ENCODE measurements at places on chromosomes 7 and 10.

GRCh38 chr7:45443263-45443662 is 130.9 kb upstream of the ADCY1 start:
- DNase-seq, result no peak

DNA sequence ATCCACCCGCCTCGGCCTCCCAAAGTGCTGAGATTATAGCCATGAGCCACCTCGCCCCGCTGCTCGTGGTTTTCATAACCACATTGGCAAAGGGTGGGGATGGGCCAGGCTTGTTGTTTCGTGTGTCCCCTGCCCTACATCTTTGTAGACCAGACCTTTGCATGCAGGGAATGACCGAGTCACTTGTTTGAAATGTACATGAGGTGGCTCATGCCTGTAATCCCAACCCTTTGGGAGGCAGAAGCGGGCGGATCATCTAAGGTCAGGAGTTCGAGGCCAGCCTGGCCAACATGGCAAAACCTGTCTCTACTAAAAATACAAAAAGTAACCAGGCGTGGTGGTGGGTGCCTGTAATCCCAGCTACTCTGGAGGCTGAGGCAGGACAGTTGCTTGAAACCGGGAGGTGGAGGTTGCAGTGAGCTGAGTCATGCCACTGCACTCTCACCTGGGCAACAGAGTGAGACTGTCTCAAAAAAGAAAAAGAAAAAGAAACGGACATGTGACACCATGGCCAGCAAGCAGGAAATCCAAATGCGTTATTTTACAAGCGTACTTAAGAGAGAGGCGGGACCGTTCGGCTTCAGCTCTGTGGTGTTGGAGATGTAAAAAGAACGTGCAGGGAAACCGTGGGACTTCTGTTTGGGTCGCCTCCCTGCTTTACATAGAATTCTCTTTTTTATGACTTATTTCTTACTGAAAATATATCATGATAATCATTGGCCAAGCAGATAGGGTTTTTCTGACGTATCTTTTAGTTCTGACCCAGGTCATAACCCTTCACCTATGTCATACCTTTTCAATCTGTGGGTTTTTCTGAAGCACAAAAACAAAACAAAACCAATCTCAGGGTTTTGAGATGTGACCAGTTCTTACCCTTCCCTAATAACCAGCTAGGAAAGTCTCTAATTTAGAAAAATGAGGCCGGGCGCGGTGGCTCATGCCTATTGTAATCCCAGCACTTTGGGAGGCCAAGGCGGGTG is 45.1 kb downstream of the WIPI2 start:
- DNase-seq, result no peak

DNA sequence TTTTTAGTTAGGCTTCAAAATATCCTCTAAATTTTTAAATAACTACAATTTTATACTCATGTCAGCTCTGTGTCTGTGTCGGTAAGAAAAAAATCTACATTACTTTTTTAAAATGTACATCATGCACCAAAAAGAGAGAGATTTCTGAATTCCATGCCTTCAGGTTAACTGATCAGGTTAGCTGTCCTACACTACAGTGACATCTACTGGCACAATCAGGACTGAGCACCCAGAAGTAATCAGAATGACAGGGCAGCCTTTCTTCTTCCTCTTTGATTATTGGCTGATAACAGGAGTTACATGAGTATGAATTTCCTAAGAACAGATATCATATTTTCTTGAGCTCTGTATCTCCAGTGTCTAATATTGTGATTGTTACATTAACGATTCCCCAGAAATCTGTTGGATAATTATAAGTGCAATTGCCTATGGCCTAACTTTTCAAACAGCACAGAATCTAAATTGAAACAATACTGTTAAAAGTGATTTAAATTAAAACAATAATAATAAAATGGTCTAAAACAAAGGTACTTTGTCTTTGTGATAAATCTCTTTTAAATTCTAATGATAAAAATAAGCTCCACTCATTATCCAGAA is 41.8 kb upstream of the HYCC1 start:
- DNase-seq, result peak; percentile 57

GRCh38 chr10:62502995-62503613 is 128.9 kb downstream of the ZNF365 start:
- DNase-seq, result no peak

DNA sequence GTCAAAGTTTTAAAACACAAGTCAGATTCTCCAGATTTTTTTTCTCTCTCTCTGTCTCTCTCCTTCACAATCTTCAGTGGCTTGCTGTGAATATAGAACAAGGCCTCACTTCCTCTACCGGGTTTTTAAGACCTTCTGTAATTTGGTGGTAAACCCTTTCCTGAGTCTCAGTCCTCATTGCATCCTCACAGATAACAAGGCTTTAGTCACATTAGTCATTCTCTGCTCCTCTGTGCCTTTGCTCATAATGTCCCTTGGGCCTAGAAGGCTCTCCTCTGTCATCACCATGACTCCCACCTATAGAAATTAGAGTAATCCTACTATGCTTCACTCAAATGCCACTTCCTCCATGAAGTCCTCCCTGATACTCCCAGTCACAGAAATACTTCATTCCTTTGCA is 172.7 kb upstream of the HPS1 start:
- no peak for DNase-seq

- no peak for DNase-seq
Observed at GRCh38 chr7:23523486-23524075, 8.2 kb downstream of the TRA2A start.
